Lower lobe of right lung (tissue), 2 donors: ENCODE measurements at places on chromosomes 4 and X. TPM values are rescaled to one million over a fixed set of nuclear protein-coding genes. Genes with fewer than 3 reads are reported as not detected.

- H3K27me3 ChIP-seq = no peaks in the 10 kb centered on the region
- peaks cover 33% of the 10 kb centered on the region for H3K36me3 ChIP-seq
- DNase-seq = no peak
- no peak overlapping the region for H3K27ac ChIP-seq
- H3K4me1 ChIP-seq = no peaks in the 10 kb centered on the region
- no peak overlapping the region for H3K4me3 ChIP-seq
These were observed 138.3 kb downstream of the PDE5A start for GRCh38 chr4:119490335-119490734.

GRCh38 chr4:85475631-85476233 lies 782 bp downstream of the ARHGAP24 start:
- no peaks in the 10 kb centered on the region for H3K4me1 ChIP-seq
- peak overlapping the region; percentile 65 for H3K4me3 ChIP-seq
- H3K27me3 ChIP-seq = no peaks in the 10 kb centered on the region

GRCh38 chr4:166498546-166498945 lies 625.5 kb downstream of the TLL1 start:
- no peaks in the 10 kb centered on the region for H3K36me3 ChIP-seq
- H3K27me3 ChIP-seq = no peaks in the 10 kb centered on the region
- H3K4me3 ChIP-seq = no peak overlapping the region
- DNase-seq = no peak
- H3K4me1 ChIP-seq = no peaks in the 10 kb centered on the region
- H3K27ac ChIP-seq = no peak overlapping the region

- H3K36me3 ChIP-seq = no peaks in the 10 kb centered on the region
- no peak for DNase-seq
- no peaks in the 10 kb centered on the region for H3K4me1 ChIP-seq
- no peaks in the 10 kb centered on the region for H3K27me3 ChIP-seq
These were observed 179.9 kb downstream of the DTHD1 start for GRCh38 chr4:36461344-36461743.

DNA sequence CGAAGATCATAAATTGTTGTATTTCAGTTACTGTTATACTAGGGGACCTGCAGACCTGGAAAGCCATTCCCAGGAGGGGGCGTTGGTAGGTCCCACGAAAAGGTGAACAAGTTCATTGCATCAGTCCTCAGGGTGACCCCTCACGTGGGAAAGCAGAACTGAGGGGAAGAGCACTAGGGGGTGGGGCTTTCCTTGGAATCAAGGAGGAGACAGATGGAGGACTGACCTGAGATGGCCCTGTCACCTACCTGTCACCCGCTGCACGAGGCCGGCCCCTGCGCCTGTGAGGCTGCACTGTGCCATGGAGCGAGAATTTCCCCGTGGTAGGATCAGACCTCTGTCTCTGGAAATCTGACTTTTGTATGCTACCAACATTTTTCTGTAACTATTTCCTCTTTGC lies 41.8 kb upstream of the CLDN24 start:
- DNase-seq = no peak
- H3K27ac ChIP-seq = no peak overlapping the region
- no peak overlapping the region for H3K4me3 ChIP-seq
- no peaks in the 10 kb centered on the region for H3K27me3 ChIP-seq

DNA sequence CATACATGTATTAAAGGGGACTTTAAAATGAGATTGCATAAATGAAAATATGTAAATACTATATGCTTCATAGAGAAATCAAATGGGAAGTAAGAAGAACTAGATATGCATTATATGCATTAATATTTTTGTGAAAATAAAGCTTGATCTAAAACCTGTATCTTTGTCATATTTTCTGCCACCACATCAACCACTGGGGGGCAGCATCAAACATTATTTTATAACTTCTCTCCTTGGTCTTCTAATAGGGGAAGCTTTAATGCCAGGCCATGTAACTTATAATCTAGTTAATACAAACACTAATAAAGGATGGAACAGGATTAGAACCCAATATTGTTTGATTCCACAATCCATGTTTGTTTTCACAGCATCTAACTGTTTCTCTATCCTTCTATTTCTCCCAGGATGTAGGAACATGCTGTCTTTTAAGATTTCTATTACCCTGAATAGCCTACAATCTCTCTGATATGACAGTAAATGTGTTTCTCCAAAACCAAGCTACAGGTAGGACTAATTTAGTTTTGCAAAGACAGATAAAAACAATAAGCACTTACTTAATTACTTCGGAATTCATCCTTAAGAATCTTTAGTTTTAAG lies 10.0 kb downstream of the QRFPR start:
- no peaks in the 10 kb centered on the region for H3K4me1 ChIP-seq
- peaks cover 11% of the 10 kb centered on the region for H3K27me3 ChIP-seq
- no peak overlapping the region for H3K27ac ChIP-seq
- no peak for DNase-seq

GRCh38 chrX:107775734-107776511 lies at the start of gene TSC22D3:
TSC22D3 (minus strand) TSS chrX:107775787; CDS start chrX:107775419, 368 bp downstream.
- H3K27me3 ChIP-seq = no peaks in the 10 kb centered on the region
- no peaks in the 10 kb centered on the region for H3K36me3 ChIP-seq
- peak within 1 kb of the TSS; percentile 62 for H3K4me3 ChIP-seq
- H3K4me1 ChIP-seq = peaks cover 5% of the 10 kb centered on the region
- DNase-seq = peak; percentile 87
- H3K27ac ChIP-seq = peak within 1 kb of the TSS; percentile 83

- H3K36me3 ChIP-seq = peaks cover 31% of the 10 kb centered on the region
- H3K27ac ChIP-seq = no peak overlapping the region
- H3K4me3 ChIP-seq = no peak overlapping the region
- DNase-seq = no peak
- H3K27me3 ChIP-seq = no peaks in the 10 kb centered on the region
These were observed 82.7 kb downstream of the MANBA start for GRCh38 chr4:102678107-102678506.

- no peaks in the 10 kb centered on the region for H3K36me3 ChIP-seq
- H3K27ac ChIP-seq = no peak overlapping the region
- H3K4me1 ChIP-seq = no peaks in the 10 kb centered on the region
- H3K27me3 ChIP-seq = no peaks in the 10 kb centered on the region
These were observed 600 bp downstream of the RADX start for GRCh38 chrX:106612393-106612763.

- no peak overlapping the region for H3K27ac ChIP-seq
- H3K4me3 ChIP-seq = no peak overlapping the region
- H3K27me3 ChIP-seq = no peaks in the 10 kb centered on the region
- no peaks in the 10 kb centered on the region for H3K36me3 ChIP-seq
These were observed 48.0 kb downstream of the SLC25A5 start for GRCh38 chrX:119516157-119516702.

GRCh38 chr4:1080961-1081688 lies 32.2 kb downstream of the RNF212 start:
- DNase-seq = no peak
- H3K4me1 ChIP-seq = peaks cover 10% of the 10 kb centered on the region

- no peak for DNase-seq
- no peaks in the 10 kb centered on the region for H3K4me1 ChIP-seq
- no peaks in the 10 kb centered on the region for H3K36me3 ChIP-seq
- H3K27ac ChIP-seq = no peak overlapping the region
These were observed 59.7 kb downstream of the RWDD4 start for GRCh38 chr4:183599284-183599683.

DNA sequence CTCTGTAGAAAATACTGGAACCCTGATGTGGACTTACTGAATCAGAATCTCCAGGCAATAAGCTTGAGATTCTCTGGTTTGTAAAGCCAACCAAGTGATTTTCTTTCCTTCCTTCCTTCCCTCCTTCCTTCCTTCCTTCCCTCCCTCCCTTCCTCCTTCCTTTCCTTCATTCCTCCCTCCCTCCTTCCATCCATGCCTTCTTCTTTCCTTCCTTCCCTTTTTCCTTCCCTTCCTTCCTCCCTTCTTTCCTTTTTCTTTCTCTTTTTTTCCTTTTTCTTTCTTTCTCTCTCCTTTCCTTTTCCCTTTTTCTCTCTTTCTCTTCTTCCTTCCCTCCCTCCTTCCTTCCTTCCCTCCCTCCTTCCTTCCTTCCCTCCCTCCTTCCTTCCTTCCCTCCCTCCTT lies 450.8 kb downstream of the GRXCR1 start:
- DNase-seq = no peak
- H3K36me3 ChIP-seq = no peaks in the 10 kb centered on the region
- H3K27ac ChIP-seq = no peak overlapping the region

- H3K27ac ChIP-seq = no peak overlapping the region
- no peak overlapping the region for H3K4me3 ChIP-seq
- no peak for DNase-seq
These were observed 31.5 kb downstream of the QDPR start for GRCh38 chr4:17480210-17480927.

DNA sequence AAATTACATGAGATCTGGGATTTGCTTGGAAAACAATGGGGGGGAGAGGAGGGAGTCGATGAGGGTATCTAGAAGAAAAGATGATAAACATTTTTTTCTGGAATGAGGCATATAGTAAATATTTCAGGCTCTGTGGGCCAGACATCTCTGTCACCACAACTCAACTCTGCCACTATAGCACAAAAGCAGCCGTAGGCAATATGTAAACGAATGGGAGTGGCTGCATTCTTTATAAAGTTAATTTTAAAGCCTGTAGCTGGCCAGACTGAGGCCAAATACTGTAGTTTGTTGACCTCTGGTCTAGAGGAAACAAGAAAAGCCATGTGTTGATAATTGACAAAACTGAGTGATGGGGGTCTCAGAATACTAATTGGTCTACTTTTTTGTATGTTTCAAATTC lies 14.1 kb upstream of the TCEANC start:
- H3K4me1 ChIP-seq = no peaks in the 10 kb centered on the region
- no peaks in the 10 kb centered on the region for H3K36me3 ChIP-seq

DNA sequence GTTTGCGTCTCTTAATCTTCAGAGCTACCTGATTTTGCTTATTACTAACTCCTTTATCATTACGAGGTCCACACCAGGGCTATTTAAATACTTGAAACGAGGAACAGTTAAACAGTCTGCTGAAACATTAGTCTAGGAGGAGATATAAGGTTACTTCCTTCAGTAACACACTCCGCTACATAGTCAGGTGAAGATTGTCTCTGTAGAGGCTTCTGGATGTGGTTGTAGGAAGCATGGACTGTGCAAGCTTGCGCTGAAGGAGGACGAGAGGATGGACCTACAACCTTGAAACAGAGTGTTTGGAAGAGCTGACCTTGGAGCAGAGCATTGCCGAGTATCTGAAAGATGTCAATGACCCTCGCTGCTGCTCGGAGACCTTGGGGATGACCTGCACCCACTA lies at the start of gene CLRN2:
CLRN2 (plus strand) TSS at position 301 of the 400 bp plus-strand sequence. CDS start 102 bp downstream, outside the sequence.
- H3K4me3 ChIP-seq = no peak within 1 kb of the TSS
- DNase-seq = no peak
- no peaks in the 10 kb centered on the region for H3K27me3 ChIP-seq
- H3K36me3 ChIP-seq = no peaks in the 10 kb centered on the region
- peaks cover 31% of the 10 kb centered on the region for H3K4me1 ChIP-seq

- H3K27me3 ChIP-seq = no peaks in the 10 kb centered on the region
- no peak for DNase-seq
- no peaks in the 10 kb centered on the region for H3K36me3 ChIP-seq
- no peak overlapping the region for H3K27ac ChIP-seq
- no peaks in the 10 kb centered on the region for H3K4me1 ChIP-seq
- H3K4me3 ChIP-seq = no peak overlapping the region
These were observed 44.7 kb upstream of the BEX4 start for GRCh38 chrX:103170216-103170615.

- H3K4me3 ChIP-seq = no peak overlapping the region
- H3K36me3 ChIP-seq = no peaks in the 10 kb centered on the region
These were observed 11.2 kb downstream of the JADE1 start for GRCh38 chr4:128820671-128821070.

DNA sequence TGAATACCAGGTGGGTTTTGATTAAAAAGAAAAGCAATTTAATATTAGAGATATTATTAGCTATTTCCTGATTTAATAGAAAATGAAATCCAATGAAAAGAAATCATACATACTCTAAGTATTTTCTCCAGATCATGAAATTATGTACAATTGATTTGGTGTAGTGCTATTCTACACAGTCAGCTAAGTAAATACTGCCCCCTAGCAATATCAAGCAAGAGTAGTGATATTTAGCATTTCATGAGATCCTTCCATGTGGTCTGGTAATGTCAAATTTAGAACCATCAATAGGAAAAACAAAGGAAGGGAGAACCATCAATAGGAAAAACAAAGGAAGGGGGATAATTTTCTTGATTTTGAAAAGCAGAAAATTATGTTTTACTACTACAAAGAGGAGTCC lies 114.6 kb downstream of the TBCK start:
- H3K36me3 ChIP-seq = no peaks in the 10 kb centered on the region
- H3K27me3 ChIP-seq = no peaks in the 10 kb centered on the region
- H3K27ac ChIP-seq = no peak overlapping the region
- no peaks in the 10 kb centered on the region for H3K4me1 ChIP-seq

Gene FAM241A
- total RNA-seq = 5.0 TPM

Gene ESX1
- not detected for total RNA-seq

Gene ZNF518B
- total RNA-seq = 21.4 TPM

Gene IQCM
- total RNA-seq = not detected

Gene SHROOM4
- total RNA-seq = 33.2 TPM

Gene RASSF6
- total RNA-seq = 1.9 TPM

Gene CLNK
- total RNA-seq = 0.09 TPM

Gene GAGE12H
- total RNA-seq = not detected

Gene SUPT20HL1
- not detected for total RNA-seq

Gene CT47B1
- total RNA-seq = not detected
